ENCODE measurements at places on chromosomes 7 and 10.

DNA sequence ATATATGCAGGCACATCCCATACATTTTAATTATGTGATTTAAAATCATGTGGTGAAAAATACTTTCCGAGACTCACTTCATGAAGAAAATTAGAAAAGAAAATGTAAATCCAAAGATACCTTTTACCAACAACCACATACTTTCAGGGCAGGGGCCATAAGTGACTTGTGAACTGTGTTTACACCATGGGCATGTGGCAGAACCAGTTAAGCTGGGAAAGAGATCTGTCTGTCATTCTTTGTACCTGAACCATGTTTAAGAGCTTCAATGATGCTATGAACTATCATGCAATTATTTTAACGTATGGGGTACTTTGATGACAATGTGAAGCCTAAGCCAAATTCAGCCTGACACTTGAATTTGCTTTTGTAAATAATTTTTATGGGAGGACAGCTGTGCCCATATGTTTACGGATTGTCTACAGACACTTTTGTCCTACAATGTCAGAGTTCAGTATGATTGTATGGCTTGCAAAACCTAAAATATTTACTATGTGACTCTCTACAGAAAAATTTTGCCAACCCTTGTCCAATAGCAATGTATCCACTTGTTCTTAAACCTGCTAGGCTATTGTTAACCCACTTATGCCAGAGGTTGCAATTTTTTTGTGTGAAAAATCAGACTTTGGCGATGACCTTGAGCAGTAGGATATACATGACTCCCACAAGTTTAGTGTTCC lies 654.6 kb downstream of the TNS3 start:
- no peak for DNase-seq

DNA sequence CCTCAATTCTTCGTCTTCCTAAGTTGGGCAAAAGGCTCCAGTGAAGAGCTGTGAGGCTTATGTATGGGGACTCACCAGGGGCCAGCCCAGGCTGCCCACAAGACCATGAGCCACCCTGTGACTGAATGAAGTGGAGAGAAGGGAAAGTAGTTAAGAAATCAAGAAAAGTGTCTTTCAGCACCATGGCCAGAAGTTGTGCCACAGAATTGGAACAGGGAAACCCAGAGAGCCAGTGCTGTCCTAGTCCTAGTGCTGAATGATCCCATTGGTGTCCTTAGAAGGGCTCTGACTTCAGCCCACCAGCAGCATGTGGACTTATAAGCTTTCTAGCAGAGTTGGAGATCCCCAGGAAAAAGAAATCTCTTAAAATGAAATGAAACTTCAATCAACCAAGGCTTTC lies 37.0 kb upstream of the CCSER2 start:
- DNase-seq = peak; percentile 66

DNA sequence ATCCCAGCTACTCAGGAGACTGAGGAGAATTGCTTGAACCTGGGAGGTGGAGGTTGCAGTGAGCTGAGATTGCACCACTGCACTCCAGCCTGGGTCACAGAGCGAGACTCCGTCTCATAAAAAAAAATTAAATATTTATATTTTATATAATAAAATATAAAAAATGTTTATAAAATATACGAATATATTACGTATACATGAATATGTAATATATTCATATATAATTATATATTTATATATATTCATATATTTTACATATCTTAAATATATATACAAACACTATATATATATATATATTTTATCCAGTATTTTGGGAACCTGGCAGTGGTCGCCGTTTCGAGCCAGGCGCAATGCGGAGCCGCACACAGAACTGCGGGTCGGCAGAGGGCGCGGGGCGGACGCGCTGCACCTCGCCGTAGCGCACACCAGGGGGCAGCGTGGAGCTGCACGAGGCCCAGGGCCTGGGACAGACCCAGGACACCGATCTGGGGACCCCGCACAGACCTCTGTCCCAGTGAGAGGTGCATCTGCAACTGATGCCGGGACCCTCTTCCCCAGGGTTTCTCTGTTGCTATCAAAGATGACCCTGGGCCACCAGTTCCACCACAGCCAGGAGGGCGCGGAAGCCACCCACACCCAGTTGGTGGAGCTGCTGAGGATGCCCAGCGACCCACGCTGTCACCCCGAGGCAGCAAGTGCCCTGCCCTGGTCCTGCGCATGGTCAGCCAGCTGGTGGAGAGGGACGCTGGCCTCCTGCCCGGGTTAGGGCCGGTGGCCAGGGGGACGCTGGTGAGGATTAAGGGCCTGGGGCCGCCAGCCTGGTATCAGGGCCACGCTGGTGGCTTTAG lies 22.7 kb downstream of the AP5Z1 start:
- no peak for DNase-seq

- no peak for DNase-seq
Observed at GRCh38 chr10:18449611-18450026, 201.8 kb downstream of the NSUN6 start.

DNA sequence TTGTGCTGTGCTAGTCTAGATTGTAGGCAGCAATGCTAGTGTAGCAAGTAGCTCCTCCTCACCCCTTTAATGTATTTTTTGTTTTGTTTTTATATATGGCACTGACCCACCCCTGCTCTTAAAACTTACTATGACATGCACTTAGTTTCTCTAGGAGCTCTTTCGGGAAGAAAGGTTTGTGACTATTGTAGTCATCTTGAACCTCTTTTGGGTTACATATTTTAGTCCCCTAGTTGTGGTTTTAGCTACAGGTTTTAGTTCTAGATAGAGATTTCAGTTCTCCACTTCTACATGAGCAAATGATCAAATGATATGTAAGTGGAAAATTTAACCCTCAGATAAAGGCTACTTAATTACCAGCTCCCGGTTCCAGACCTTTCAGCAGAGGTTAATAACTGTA lies 14.9 kb downstream of the MINPP1 start:
- DNase-seq = no peak

- DNase-seq = peak; percentile 92
Observed at GRCh38 chr7:7190142-7190541, 7.8 kb downstream of the C1GALT1 start.

DNA sequence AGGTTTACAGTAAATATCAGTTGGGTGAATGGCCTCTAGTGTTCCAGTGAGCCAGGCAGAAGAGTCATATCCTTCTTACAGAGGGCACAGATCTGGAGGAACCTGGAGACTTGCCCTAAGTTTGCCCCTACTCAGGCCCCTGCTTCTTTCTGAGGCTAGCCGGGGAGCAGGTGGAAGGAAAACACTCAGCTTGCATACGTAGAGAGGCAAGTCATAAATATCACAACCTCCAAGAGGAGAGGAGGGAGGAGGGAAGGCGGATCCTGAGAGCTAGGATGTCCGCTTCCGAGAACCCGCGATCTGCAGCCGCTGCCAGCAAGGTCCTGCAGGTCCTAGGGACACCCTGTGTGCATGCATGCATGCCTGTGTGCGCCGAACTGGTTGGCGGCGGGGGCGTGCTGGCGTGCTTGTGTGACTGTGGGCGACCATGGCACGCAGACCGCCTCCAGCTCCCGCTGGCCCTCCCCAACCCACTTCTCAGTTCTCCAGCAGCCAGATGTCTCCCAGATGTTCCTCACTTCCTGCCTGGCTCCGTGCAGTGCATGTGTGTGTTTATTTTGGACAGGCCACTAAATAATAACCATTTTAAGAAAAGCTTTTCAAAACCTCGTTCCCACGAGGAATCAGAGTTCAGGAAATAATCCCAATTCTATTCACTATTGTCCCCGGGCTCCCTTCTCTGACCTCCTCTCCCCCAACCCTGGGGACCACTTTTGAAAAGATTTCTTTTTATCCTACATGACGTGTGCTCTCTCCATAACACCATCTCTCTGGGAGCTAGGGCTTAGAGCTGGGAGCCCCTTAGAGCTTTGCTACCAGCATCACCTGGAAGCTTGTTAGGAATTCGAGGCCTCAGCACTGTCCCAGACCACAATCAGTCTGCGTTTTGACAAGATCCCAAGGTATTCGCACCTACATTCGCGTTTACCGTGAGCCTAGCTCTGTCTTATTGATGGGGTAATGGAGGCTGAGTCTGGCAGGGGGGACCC lies 32.4 kb downstream of the UNC5B start:
- peak; percentile 45 for DNase-seq

DNA sequence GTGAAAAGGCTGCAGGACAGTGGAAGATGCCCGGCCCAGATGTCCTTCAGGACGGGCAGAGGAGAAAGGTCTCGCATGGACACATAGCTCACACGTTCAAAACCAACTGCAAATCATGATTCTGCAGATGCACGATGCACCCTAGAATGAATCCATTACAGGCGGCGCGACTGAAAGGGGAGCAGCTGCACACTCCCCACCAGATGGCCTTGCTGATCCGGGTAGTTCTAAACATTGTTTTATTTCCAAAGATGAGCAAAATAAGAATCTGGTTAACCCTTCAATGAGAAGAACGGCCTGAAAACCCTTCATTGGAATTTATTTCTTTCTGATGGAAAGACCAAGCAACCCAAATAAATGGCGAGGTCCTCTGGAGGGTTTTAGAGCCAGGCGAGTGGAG lies 33.8 kb downstream of the CHST15 start:
- no peak for DNase-seq

DNA sequence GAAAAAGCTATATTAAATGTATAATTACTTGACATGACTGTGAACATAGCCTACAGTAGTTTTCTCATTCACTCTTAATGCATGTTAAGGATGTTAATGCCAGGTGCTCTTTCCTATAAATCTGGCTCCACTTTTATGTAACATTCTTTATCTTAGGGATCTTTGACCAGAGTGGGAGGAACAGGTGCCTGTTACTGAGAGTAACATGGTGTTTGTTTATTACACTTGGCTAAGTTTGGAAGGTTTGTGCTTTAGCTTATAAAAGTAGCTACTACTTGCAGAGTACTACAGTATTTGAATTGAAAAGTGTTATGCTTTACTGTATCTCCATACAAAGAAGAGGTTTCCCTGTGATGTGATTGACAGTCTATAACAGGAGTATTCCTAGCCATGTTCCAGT lies 183.4 kb downstream of the DYNC1I1 start:
- no peak for DNase-seq

DNA sequence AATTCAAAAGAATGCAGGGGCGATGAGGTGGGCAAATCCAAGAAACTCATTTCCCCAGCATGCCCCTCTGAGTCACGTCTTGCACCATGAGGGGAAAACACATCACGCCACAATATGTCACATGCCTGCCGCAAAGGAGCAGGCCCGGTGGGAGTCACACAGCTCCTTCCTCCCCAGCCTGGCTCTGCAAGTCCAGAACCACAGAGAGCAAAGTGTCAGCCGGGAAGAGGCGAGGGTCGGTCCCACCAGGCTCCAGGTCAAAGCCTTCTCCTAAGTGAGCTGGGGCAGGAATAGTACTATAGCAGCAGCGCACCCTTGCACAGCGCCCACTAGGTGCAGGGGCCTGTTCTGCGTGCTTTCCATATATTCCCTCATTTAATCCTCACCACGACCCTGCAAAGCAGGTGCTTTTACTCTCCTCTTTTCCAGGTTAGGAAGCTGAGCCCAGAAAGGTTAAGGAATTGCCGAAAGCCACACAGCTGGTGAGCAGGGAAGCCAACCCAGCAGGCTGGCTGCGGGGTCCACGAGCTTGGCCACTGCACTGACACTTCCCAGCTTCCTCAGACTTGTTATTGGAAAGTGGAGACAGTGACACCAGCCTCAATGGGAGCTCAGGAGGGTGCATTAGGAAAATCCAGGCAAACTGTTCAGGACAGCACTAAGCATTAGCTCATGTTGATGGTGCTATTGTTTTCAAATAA lies 94.0 kb upstream of the ZMIZ1 start:
- DNase-seq = peak; percentile 85

GRCh38 chr10:95480102-95480900 lies 80.9 kb downstream of the SORBS1 start:
- no peak for DNase-seq

DNA sequence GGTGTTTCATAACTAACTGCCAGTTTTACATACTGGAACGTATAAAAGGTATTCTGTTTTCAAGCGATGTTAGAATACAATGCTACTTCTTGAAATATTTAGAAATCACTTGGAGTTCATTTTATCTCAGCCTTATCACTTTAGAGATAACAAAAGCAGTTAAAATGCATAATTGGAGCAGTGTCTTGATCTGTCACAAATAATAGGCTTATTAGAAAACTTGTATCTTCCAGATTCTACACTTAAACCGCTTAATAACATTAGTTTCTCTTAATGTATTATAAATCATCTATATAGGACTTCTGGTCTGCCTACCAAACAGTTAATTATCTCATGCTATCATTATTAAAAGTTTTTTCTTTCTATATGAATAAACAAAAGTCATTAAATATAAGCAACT lies 104.4 kb downstream of the TAF3 start:
- no peak for DNase-seq

DNA sequence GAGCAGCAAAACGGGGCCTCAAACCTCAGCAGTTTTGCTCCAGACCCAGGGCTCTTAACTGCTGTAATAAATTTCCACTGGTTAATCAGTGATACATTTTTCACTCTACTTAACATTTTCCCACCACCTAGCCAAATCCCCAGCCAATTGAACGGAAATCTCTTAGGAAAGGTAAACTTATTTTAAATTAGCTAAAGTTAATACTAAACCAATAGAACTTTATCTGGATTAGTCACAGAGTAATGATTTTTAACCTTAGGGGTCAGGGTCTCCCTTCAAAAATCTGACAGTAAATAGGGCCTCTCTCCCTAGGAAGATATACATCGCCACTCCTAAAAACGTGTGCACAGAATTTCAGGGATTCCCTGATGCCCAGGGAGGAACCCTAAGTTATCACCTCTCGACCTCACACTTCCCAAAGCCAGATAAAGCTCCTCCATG lies 87.4 kb upstream of the KMT2E start:
- no peak for DNase-seq

- no peak for DNase-seq
Observed at GRCh38 chr10:30366829-30367228, 17.8 kb upstream of the MTPAP start.

DNA sequence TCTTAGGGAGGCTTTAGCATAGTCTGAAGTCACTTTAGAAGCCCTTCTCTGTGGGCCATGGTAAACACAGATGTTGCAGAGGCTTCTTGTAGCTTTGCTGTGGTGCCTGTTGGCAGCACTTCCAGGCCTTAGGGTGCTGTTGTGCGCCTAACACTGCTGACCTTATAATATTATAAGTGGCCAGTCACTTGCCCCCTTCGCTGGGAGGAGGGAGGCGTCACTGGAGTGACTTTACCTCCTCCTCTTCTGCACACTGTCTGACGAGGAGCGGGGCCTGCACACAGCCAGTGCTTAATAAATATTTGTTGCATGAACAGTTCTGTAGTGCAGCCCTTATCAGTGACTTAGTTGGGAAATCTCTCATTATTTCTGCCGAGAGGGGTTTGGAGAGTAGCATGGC lies 63.3 kb downstream of the WDR37 start:
- DNase-seq = no peak

- peak; percentile 5 for DNase-seq
Observed at GRCh38 chr7:149624006-149624405, 126.4 kb upstream of the ZNF746 start.

- peak; percentile 65 for DNase-seq
Observed at GRCh38 chr10:10891124-10892082, 126.3 kb upstream of the CELF2 start.

- DNase-seq = no peak
Observed at GRCh38 chr10:119289227-119289920, 82.0 kb downstream of the GRK5 start.

GRCh38 chr10:86598151-86598550 lies 56.2 kb upstream of the OPN4 start:
- no peak for DNase-seq
